ENCODE measurements at places on chromosomes 6 and 20.
A peak's percentile ranks its signal among the peaks of the same experiment; 100 is the strongest.

DNA sequence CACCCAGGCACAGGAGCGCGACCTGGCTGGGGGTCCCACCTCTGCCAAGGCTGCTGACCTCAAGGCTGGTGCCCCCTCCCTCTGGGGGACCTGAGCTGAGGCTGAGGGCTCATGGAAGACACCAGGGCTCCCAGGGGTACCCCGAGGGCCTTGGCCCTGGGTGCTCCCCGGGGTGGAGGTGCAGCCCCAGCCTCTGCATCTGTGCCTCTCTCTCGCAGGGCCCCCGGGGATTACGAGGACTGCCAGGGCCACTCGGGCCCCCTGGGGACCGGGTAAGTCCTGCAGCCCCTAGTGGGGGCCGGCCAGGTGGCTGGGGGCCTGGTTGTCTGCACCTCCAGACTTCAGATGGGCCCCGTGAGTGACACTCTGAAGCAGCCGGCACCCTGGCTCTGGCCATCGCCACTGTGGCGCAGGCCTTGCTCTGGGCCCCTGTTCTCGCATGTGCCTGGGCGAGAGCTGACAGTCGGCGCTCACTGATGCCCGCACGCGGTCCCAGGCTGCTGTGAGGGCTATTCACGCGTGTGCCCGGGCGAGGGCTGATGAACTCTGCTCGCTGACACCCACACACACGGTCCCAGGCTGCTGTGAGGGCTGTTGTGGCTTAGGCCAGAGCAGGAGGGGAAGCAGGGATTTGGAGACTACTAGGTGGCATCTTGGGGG, 9.3 kb downstream of the COL9A3 start:
- DNase-seq, result no peak

GRCh38 chr6:40954446-40955177, 84.4 kb downstream of the UNC5CL start:
- no peak for DNase-seq

- DNase-seq, result peak; percentile 90
Measured at GRCh38 chr6:148565930-148566663, 180.7 kb upstream of the UST start.

GRCh38 chr20:53937339-53937741, 133.1 kb downstream of the BCAS1 start:
- DNase-seq, result no peak

GRCh38 chr6:77106992-77107391, 356.3 kb downstream of the HTR1B start:
- DNase-seq, result peak; percentile 27

DNA sequence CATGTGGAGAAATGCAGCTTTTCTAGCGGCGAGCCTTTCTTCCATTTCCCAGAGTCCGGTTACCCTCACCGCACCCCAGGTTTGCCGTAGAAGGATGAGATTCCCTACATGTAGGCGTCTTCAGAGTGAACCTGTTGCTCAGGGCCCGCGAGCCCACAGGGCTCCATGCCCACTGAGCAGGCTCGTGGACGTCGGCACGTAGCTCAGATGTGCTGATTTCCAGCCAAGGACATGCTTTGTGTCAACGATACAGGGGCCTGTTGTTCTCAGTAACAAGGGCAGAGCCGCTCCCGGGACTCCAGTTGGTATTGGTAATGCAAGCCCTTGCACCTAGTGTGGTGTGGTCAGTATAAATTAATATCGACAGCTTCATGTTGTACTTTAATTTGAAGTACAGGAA, 159.6 kb downstream of the MTHFD1L start:
- no peak for DNase-seq

GRCh38 chr6:136792095-136792409, 225 bp downstream of the MAP3K5 start:
- no peak for DNase-seq

Data from choroid plexus epithelial cell (primary cell).